Activated CD4-positive, alpha-beta memory T cell treated with anti-CD3 and anti-CD28 coated beads for 36 hours (primary cell): ENCODE measurements at places on chromosomes 1 and 21.

DNA sequence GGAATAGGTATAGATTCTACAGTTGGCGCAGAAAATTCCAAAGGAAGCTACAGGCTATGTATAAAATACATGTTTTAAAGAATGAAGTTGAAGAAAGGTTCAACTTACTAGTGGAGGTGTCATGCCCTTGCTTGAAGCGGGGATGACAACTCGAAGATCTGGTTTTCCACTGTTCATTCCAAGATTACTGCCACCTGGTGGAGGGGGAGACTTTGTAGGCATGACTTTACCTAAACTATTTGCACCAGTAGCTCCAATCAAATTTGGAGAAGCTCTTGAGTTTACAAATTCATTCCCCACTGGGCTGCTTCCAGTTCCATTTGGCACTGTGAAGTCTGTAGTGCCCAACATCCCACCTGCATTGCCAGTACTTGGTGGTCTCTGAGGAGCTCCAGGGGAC, 81.7 kb downstream of the AXDND1 start:
- no peak for DNase-seq

DNA sequence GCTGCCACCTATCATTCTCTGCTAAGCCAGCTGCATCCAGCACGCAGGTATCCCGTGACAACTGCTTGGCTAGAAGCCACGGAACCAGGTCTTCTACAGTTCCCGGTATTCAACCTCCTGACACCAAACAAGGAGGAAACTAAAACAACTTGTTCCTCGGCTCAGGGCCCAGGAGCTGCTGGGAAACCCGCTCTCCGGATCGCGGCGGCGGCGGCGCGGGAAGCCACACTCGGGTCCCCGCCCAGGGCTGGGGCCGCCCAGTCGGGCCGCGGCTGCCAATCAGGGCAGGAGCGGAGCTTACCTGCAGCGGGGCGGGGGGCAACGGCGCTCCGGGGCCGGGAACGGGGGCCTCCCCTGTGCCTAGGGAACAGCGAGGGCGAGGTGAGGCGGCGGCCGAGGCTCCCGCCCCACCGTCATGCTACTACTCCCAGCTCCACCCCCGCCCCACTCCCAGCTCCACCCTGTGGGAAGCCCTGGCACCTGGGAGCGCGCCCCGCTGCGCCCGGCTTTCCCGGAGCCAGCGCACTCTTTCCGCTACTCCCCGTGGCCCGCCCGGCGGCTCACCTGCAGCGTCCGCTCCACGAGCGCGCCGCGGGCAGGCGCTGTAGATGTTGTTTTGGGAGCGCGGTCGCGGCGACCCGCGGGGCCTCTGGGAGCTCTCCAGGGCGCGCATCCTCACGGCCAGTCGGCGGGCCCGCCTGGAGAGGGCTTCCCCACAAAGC, 12.1 kb downstream of the IL24 start:
- DNase-seq: peak; percentile 59

DNA sequence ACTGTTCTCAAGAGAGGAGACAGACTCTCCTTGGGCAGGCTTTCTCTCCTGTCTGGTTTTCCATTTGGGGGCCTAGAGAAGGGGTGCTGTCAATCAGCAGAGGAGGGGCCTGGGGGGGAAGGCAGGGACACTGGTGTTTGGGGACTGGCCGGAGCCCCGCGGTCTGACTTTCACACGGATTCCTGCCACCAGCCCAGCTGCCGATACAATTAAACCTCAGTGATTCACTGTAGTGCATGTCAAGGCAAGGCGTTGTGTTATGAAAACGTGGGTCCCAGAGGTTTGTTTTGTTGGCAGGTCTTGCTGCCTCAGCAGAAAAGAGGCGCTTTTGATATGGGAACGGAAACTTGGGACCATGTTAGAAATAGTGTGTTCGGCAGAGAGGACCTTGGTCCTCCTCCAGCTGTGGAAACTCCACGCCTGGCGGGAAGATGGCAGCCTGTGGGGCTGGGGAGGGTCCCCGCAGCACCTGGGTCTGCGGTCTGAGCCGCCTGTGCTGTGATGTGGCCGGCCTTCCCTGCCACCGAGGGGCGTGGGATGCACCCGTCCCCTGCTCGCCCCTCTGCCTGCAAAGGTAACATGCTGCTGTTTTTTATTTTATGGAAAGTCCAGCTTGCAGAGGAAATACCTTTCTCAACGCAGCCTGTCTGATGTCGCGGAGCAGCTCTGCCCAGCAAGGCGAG, 47.6 kb downstream of the SPSB1 start:
- DNase-seq: no peak

DNA sequence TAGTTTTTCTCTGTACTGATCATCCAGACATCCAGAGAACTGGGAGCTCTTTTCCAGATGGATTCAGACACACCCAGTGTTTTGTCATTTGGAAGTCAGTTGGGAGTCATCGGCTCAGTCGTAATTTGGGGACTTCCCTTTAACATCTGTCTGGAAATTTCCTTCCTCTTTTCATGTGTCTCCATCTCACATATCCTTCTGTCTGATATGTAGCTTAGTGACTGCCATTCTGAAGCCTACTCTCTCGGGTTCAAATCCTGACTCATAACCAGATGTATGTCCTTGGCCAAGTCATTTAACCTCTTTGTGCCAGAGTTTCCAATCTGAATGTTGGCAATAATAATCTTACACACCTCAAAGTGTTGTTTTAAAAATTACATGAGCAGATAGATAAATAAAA, 3.0 kb downstream of the MORC3 start:
- DNase-seq: no peak

GRCh38 chr1:94745742-94746141, 74.4 kb upstream of the SLC44A3 start:
- no peak for DNase-seq

GRCh38 chr1:1340185-1340584, 9.0 kb downstream of the DVL1 start:
- DNase-seq: no peak

GRCh38 chr1:73914951-73915350, 283.0 kb downstream of the LRRIQ3 start:
- DNase-seq: no peak

DNA sequence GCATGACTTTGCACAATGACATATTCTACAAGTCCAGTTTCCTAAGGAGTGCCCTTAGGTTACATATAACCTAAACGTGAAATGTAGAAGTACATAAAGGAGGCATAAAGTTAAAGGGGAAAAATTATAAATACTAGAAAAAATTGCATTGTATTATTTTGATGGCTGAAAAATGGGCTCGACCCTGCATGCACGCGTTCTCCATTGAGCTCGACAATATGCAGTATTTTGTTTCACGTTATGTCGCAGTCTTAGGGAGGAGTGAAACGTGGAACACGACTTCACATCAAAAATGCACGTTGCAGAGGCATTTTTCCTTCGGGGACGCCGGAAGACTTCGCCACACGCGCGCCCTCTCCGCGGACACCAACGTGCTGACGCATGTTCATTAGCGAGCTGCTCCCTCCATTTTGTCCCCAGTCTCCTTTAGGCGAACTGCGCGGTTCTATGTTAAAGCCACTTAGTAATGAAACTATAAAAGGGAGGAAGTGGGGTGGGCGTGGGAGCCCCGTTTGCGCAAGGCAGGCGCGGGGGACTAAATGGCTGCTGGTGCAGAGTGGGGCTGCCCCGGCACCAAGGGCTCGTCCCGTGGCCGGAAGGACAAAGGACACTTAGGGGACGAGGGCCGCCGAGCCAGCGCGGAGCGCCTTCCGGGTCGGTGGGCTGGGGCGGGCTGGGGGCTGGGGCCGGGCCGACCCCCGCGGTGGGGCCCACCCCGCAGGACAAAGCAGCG, 749 bp upstream of the COX20 start:
- DNase-seq: peak; percentile 94

- DNase-seq: no peak
Observed at GRCh38 chr1:91900562-91900961, 14.6 kb upstream of the TGFBR3 start.

GRCh38 chr1:114149211-114149610, 4.5 kb downstream of the SYT6 start:
- DNase-seq: no peak

DNA sequence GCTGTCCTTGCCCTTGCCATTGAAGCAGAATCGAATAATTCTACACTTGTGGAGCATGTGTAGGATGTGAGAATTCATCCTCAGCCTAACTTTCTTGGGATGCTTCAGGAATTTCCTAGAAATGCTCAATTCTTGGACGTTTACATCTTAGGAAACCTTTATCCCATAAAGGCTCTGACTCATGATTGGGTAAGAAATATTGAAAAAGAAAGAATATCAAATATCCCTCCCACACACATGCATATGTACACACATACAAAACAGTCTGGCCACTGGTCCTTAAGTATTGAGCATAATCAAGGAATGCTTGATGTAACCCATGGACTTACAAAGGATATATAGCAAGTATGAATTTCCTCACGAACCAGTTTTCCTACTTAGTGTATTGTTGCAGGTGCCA, 83.9 kb upstream of the IPO9 start:
- no peak for DNase-seq

- peak; percentile 72 for DNase-seq
Observed at GRCh38 chr1:54407404-54408146, 1.4 kb upstream of the SSBP3 start.

DNA sequence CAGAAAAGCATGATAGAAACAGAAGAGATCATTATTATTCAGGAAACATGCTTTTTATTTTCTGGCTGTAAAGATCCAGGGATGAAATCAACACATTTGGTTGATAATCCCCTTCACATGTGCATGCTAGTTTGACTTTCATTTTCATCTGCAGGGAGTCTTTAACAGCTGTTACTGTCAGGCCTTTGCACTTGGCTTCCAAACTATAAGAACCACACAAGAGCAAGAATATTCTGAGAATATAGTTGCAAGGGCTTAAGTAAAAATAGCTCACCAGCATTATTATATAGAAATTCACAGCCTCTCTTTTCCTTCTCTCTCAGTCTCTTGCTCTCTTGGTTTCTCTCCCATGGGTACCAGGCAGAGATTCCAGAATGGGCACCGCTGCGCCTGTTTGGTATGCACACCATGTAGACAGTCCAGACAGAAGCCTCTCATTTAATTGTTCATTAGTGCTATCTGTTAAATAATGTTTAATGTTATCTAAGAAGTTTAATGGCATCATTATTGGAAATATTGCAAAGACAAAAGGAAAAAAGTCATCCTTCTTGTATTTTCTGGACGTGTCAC, 622.3 kb upstream of the PLXNA2 start:
- DNase-seq: no peak

DNA sequence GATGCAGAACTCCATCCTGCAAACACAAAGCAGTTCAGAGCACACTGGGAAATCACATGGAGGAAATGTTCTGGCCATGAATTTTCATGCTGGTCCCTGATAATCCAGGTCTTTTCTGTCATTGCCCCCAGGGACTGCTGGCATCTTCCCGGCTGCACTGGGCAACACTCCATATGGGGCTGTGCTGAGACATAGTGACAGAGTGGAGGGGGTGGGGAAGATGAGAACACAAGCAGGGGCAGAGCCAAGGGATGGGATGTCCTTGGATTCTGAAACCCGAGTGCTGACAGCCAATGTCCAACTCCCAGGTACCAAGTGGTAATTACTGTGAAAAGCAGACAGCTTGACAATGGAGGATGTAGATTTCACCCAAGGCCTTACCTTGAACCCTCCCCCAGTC, 185.7 kb downstream of the HIVEP3 start:
- no peak for DNase-seq

DNA sequence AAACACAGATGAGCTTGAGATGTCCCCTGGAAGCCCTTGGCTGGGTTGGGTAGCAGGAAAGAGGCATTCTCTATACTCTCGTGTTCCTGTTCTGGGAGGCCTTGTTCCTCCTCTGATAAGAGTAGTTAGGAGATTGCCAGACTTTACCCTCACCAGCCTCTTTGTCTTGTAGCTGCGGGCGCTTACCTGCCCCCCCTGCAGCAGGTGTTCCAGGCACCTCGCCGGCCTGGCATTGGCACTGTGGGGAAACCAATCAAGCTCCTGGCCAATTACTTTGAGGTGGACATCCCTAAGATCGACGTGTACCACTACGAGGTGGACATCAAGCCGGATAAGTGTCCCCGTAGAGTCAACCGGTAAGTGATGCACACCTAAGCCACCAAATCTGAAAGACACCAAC, 5.2 kb downstream of the AGO1 start:
- DNase-seq: no peak

DNA sequence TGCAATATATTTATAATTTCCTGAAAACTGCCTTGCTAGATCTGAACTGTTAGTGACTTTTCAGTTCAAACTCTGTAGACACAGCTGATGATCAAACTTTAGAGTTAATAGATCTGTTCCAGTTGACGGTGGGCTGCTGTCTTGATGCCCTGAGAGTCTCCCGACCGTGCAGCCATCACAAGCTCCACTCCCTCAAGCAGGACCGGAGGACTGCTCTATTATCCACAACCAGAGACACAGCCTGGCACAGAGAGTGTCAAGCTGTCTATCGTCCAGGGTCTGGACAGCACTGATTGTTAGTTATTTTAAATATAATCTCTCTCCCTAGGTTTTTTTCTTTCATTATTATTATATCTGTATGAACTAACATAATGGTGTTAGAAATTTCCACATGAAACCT, 8.0 kb downstream of the CHODL start:
- no peak for DNase-seq
